ENCODE measurements at places on chromosomes 1 and 21.
A peak's percentile ranks its signal among the peaks of the same experiment; 100 is the strongest.

- no peak for DNase-seq
These were observed 58.5 kb downstream of the RIMS3 start for GRCh38 chr1:40606978-40607377.

DNA sequence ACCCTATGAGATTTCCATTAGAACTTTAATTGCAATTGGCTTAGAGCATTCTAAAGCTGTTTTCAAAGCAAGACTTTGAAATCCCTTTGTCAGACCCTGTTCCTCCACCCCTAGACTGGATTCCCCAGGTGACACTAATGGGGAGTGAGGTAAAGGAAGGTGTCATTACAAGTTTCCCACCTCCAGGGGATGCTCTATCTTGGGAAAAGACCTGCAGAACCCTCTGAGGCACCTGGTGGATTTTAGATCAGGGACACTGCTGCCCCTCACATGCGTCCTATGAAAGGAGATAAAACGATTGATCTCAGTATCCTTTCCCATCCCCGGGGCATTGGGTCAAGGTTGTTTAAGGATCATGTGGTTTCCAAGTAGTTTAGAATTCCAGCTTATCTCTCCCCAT lies 80.3 kb upstream of the RGS4 start:
- DNase-seq: no peak

DNA sequence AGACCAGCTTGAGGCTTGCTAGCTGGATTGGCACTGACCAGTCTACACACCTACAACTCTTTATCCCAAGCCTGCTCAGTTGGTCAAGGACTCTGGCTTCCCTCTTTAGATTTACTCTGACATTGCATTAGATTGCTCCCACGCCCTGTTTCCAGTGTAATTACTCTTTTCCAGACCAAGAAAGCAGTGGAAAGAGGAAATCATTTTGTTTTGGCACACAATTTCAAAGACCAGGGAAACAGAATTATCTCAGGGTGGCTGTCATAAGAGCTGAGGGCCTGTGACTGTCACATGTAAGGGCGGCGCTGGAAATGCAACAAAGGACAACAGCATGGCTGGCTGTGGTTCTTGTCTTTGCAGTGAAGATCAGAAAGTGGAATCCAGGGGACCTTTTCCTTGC lies 302.7 kb downstream of the HHAT start:
- DNase-seq: no peak

DNA sequence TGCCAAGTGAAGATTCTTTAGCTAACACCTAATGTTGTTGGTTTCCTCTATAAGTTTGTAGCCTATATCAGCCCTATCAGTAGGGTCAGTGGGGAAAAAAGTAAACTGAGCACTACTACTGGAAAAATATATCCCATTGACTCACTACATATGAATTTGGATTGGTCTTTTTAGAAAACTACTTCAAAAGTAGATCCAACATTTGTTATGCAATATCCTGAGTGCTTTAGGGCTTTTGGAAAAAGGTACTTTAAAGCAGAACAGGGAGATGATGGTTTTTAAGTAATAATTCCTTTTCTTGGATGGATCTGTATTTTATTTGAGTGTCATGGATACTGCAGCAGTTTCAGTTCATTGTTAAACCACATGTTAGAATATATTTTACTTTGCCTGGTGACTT lies 7.1 kb downstream of the C1orf21 start:
- DNase-seq: no peak

- no peak for DNase-seq
These were observed 243.0 kb upstream of the SGIP1 start for GRCh38 chr1:66290761-66291530.

- no peak for DNase-seq
These were observed 36.4 kb downstream of the YARS1 start for GRCh38 chr1:32780628-32781234.

DNA sequence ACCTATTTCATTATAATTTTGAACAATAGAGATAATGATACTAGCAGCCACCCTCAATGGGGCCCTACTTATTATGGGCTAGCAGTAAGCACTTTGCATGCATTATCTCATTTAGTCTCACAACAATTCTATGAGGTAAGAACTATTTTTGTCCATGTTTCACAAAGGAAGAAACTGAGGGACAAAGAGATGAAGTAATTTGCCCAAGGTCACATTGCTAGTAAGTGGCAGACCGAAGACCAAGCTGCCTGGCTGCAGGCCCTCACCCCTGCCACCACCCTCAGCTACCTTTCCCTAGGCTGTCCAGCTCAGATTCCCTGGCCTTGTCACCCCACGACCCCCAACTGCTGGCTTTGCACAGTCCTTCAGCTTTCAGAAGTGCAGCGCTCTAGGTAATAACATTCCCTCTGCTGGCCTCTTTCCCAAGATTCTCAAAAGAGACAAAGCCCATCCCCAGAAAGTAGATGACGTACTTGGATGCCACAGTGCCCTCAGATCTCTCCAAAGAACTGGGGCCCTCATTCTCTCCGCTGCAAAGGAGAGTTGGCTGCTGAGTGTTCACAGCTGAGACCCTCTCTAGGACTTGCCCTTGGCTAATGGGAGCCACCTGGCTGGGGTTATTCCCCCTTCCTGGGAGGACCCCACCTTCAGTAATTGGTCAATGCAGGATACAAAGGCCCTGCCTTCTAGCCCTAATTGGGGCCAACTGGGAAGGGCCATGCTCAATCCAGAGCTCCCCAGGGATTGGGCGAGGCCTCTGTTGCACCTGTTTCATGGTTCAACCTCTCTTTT lies 39.5 kb downstream of the IRF2BP2 start:
- no peak for DNase-seq

- no peak for DNase-seq
These were observed 173.7 kb upstream of the FGGY start for GRCh38 chr1:59123081-59123681.

GRCh38 chr1:79982211-79982610 lies 975.7 kb upstream of the ADGRL4 start:
- peak; percentile 9 for DNase-seq

- DNase-seq: no peak
These were observed 50.1 kb downstream of the VPS13D start for GRCh38 chr1:12279728-12280464.

- DNase-seq: no peak
These were observed 124.6 kb downstream of the TRIM33 start for GRCh38 chr1:114386129-114387009.

GRCh38 chr1:27952147-27952546 lies 7.6 kb upstream of the XKR8 start:
- DNase-seq: no peak

- no peak for DNase-seq
These were observed 47.4 kb upstream of the ENAH start for GRCh38 chr1:225700164-225700821.

GRCh38 chr1:237235091-237235490 lies 193.1 kb downstream of the RYR2 start:
- DNase-seq: no peak

- no peak for DNase-seq
These were observed 189.4 kb upstream of the FGGY start for GRCh38 chr1:59107516-59107915.

- DNase-seq: no peak
These were observed 18.6 kb downstream of the NAV1 start for GRCh38 chr1:201557572-201557958.

GRCh38 chr1:112544751-112545150 lies 36.0 kb downstream of the WNT2B start:
- DNase-seq: no peak

GRCh38 chr1:3598051-3598491 lies 13.2 kb downstream of the MEGF6 start:
- DNase-seq: no peak

DNA sequence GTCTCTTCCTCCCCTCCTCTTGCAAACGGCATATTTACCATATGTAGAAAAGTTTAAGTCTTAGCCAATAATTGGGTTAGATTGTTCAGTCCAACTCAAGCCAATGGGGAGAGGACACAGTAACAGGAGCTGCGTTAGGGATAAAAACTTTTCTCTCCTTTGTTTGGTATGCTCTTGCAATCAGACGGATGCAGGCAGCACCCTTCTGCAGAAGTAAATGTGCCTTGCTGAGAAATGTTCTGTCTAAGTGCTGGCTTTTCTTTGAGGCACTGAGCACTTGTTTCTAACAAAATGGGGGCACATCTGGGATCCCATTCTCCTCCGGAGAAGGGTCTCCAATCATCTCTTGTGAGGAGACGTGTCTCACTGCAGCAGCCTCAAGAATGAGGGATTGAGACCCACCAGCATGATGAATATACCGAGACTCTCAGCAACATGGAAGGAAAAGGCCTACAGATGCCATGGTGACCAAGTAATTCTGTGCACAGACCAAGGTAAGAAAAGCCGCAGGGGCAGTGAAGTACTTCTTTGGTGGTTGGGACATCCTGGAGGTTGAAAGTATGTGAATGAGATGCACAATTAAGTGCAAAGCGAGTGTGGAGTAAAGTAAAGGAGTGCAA lies 20.7 kb upstream of the GNG4 start:
- no peak for DNase-seq

- no peak for DNase-seq
These were observed 31.4 kb downstream of the PODN start for GRCh38 chr1:53093451-53093754.

- DNase-seq: no peak
These were observed 694.1 kb downstream of the USP25 start for GRCh38 chr21:16423921-16424320.

DNA sequence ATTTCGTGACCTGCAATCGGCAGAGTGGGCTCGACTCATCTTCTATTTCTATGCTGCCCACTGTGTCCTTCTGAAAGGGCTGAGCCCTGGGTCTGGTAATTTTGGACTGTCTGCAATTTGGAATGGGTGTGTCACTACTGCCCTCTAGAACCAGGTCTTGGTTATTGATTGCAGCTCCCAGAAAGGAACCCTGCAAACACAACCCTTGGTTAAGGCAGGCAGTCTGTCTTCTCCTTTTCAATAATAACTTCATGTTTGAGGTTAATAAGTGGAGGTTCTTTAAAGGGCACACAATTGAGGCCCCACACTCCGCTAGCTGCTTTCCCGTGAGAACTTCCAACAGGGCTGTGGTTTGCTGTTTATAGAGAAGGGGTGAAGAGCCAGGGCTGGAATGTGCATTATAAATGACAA lies 79.9 kb upstream of the LYST start:
- no peak for DNase-seq

- no peak for DNase-seq
These were observed 642 bp downstream of the MLLT11 start for GRCh38 chr1:151060657-151061421.

DNA sequence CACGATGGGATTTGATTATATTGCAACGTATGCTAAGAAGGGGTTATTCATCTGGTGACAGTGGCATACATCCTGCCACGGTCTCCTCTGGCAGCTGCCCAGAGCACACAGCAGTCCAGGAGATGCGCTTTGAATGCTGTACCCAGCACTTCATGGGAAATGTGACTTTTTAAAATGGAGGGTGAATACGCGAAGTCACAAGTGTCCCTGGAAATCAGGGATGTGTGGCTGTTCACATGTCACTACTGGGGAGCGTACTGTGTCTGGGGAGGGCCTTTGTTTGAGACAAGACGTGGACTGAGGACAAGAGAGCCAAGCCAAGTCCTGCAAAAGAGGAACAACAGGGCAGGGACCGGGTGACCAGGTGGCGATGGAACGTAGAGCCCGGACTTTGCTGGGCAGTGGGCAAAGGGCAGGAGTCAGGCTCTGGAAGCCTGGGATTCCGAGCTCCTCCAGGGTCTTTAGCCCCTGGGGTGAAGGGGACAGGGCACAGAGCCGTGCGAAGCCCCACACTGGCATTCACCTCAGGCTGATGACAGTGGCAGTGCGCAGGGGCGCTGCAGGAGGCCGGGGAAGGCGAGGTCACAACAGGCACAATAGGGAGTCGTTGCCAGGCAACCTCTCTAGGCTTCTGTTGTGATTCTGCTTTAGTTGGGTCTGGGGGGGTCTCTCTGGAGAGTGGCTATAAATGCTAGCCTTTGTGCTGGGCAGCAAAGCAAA lies 11.4 kb upstream of the ZBTB21 start:
- no peak for DNase-seq

DNA sequence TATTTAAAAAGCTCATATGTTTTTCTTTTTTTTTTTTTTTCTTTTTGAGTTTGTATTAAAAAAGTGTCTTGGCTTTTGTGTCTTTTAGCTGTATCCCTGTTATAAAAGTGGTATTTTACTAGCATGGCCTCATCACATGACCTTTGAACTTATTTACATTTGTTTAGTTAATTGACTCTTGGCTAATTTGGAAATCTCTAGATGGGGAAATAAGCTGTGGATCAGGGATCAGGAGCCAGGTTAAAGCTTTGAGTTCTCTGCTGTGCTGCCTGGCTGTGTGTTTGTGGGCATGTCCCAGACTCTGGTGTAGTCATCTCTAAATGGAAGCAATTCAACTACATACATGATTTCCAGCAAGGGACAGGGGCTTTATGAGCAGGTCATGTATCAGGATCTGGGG lies 56.5 kb downstream of the HHAT start:
- no peak for DNase-seq

- peak; percentile 36 for DNase-seq
These were observed 39.1 kb downstream of the UROD start for GRCh38 chr1:45051005-45051772.

DNA sequence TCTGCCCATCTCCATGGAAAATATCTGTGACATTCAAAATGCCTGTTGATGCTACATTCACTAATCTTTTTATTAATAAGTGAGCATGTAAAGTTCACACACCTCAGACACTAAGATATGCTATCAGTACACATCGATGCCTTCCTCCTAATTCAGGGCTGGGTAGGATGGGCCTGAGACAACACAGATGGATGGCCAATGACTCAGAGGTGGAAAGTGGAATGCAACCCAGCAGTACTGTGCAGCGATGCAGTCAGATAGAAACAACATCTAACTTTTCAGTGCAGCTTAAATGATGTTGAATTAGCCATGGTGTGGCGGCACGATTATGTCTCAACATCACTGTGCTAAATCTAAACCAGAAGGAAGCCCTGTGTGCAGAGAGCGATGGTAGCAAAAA lies 161.6 kb upstream of the KCNJ15 start:
- DNase-seq: no peak

- no peak for DNase-seq
These were observed 7.2 kb upstream of the UBE2U start for GRCh38 chr1:64196074-64196870.

DNA sequence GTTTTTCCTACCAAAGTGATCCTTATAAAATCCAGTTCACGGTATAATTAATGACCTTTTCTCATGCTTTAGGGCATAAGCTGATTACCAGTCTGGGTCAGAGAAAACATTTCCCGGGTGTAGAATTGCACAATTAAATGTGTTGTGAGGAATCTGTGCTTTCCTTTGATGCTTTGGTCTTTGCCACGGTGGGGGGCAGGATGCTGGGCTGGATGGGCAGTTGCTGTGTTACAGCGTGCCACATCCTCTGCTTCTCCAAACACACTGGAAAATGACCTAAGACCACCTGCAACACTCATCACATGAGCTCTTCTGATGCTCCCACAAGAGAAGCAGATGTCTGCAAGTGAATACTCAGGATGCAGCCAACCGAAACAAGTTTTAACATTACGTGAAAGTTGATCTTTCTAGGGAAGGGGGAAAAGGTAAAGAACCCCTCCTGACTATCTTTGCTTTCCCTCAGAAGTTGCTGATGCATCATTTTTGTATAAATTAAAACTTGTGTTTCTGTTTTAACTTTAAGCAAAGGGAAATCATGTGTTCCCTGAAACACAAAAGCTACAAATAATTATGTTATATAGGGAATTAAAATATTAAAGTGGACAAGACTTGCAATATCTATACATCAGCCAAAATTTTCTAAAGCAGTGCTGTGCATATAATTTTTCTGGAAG lies 515.3 kb upstream of the NR5A2 start:
- DNase-seq: peak; percentile 56
